CD8-positive, alpha-beta T cell (primary cell): ENCODE measurements at places on chromosomes 3 and 15.

DNA sequence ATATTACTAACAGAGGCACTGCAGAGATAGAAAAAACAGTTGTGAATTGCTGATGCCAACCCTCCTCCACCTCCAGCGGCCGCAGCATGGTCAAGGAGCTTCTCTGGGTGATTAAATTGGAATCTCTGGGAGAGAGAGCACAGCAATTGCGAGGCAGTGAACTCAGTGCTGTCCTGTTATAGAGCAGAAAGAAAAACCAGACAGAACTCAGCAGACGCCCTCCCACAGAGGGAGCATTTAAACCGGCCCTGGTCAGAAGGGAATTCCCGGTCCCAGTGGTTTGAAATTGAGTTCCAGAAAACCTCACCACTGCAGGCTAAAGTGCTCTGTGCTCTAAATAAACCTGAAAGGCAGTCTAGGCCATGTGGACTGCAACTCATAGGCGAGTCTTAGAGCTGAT, 175.4 kb downstream of the SQOR start:
- DNase-seq, result no peak

- DNase-seq, result no peak
Observed at GRCh38 chr15:75822685-75823278, 20.5 kb upstream of the UBE2Q2 start.

GRCh38 chr3:133937756-133938601, 42.3 kb upstream of the RAB6B start:
- no peak for DNase-seq

DNA sequence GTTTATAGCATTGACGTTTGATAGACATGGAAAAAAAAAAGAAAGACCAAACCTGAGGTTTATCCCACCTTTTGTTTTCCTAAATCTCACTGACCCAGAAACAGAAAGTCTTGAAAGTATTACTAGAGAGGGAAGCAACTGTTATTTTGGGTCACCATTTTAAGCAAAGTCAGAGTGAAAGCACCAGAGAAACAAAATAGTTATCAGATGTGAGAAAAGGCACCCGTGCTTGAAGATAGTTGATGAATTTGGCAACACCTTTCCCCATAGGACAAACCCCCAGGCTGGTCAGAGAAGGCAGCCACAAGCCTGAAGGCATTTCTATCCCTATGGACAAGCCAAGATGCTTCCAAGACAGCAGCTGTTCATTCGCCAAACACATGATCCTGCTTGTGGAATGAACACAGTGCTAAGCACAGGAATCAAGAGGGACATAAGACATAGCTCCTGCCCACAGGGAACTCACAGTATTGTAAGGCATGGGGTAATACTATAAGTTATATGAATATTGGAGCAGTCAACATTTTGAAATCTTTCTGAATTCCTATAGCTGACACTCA, 170.9 kb downstream of the ERC2 start:
- no peak for DNase-seq

- no peak for DNase-seq
Observed at GRCh38 chr3:27471923-27472550, 12.1 kb downstream of the SLC4A7 start.

GRCh38 chr15:89587955-89588354, 12.7 kb downstream of the TICRR start:
- DNase-seq, result no peak

DNA sequence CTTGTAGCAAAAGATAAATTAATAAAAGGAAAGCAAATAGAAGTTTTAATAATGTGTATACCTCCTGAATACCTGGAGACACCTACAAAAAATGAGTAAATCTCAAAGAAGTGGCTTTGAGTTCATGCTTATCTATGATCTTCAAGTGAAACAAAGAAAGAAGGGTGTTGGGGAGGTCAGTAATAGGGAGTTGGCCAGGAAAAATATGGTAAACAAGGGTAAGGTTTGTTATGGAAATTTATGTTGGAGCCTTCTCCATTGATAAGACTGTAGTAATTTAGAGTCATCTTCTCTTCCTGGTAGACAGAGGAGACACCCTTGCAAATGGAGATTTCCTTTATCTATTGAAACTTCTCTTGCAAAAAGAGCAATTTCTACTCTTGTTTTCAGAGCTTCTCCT, 6.6 kb upstream of the CCR8 start:
- no peak for DNase-seq
